ENCODE measurements at places on chromosomes 2 and 18.
A peak's percentile ranks its signal among the peaks of the same experiment; 100 is the strongest.

DNA sequence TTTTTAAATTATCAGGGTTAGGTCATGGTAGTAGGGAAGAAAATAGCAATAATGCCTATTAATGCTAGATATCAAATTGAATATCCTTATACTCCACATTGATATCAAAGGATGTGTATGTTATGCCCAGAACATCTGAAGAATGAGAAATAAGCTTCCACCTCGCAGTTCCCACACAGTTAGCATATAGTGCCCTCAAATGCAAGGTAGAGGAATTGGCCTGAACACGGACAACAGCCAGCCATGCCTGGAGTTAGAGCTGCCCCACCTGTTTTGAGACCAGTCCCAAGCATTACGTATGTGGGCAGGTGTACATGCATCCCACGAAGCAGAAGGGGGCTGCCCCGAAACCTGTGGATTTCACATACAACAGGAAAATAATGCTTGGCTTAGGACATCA, 79.6 kb downstream of the SUMO1 start:
- DNase-seq, result no peak

GRCh38 chr2:108980076-108980475, 8.9 kb downstream of the EDAR start:
- DNase-seq, result no peak

GRCh38 chr2:10647886-10648605, 41.7 kb downstream of the NOL10 start:
- no peak for DNase-seq

- DNase-seq, result no peak
Measured at GRCh38 chr2:176508984-176509740, 239.9 kb downstream of the MTX2 start.

DNA sequence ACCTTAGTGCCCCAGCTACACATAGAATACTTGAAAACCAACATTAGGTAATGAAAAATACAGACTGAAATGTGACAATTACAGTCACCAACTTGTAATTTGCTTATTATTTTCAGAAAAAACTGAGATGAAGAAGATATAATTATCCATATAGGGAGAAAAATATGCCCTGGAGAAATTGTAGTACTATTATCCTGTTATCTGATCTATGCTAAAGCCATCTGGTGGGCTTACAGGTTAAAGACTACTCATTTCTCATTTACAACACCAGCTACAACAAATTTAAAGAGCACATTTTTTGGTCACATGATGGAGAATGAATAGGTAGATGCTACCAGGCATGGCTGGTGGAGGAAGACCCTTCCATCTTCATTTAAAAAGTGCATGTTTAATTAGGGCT, 79.6 kb upstream of the NYAP2 start:
- DNase-seq, result no peak

DNA sequence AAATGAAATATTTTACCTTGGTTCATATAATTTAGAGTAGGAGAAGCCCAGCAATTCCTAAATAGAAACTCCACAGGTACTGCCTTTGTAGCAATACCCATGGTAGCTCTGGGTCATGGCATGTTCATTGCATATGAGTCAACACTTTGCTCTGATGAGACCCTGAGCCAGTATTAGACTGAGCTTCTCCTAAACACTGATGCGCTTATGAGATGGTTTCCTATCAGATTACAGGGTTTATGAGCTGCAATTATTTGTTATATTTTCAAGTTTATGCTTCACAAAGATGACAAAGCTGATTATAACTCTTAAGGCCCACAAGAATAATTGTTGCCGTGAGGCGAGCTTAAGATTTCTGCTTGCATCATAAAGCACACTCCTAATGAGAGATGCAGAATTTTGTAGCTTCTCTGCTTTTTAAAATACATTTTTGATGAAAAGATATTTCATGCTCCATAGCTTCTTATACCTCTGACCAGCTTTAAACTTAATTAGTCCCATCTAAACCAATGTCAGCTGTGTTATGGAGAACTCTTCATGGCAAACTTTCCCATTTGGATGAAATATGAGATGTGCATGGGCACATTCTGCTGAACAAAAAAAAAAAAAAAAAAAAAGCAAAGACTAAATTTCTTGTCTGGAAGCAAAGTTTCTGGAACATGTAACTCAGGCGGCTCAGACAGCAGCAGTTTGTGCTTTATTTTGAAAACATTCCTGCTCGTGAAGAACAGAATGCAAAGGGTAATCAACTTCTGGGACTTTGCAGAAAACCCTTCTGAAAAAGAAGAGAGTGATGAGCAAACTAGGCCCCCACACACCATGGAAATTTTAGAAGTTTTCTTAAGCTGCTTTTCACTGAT, 162.6 kb downstream of the KCNE4 start:
- DNase-seq, result no peak

DNA sequence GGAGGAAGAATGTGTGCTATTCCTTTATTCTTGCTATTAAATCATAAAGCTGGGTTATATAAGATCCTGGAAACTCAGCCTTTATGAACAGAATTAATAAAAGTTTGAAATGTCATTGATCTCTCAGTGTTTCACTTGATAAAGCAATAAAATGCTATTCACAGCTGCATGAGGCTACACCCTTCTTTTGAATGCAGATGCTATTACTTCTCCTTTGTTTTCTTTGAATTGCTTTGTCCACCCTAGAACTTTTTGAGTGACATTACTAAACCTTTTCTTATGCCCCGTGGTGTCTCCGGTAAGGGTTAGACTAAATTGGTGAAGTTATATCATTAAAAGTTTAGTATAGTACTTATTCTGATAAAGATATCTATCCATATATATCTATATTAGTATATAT, 18.9 kb downstream of the SERPINB5 start:
- DNase-seq, result no peak

- no peak for DNase-seq
Measured at GRCh38 chr2:237298151-237299118, 115.5 kb downstream of the COL6A3 start.

GRCh38 chr2:191676790-191677645, 918 bp upstream of the NABP1 start:
- DNase-seq, result peak; percentile 74

DNA sequence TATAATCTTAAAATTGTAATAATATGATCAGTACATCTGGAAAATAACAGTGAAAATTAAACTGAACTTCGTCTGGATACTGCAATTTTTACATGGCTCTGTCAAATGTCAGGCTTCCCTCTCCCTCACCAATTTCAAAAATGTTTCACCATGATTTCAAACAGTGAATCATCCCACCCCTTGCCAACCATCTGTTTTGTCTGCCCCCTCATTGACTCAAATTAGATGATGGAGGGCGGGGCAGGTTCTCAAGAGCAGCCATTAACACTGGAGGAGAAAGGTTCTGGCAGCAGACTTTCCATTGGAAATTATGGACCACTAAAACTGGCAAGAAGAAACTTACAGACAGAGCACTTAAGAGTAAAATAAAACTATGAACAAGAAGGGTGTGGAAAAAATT, 1195.7 kb upstream of the ZEB2 start:
- DNase-seq, result no peak

GRCh38 chr2:241926541-241927311, 57.2 kb downstream of the RTP5 start:
- DNase-seq, result no peak

DNA sequence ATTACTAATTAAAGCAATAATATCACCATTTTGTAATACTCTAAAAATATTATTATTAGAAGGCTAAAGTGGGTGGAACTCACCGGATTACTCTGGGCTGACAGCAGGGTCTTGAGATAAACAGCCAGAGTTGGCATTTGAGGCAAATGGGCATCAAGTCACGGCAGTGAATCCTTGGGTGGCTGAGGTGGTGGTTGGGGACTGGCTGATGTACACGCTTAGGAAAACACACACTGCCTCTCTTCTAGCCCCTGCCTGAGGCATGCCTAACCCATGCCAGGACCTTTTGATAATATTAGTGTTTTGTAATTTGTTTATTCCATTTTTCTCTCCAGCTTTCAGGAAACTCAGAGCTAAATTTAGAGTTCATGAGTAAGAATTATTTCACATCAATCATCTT, 76.8 kb downstream of the ACKR3 start:
- DNase-seq, result no peak

DNA sequence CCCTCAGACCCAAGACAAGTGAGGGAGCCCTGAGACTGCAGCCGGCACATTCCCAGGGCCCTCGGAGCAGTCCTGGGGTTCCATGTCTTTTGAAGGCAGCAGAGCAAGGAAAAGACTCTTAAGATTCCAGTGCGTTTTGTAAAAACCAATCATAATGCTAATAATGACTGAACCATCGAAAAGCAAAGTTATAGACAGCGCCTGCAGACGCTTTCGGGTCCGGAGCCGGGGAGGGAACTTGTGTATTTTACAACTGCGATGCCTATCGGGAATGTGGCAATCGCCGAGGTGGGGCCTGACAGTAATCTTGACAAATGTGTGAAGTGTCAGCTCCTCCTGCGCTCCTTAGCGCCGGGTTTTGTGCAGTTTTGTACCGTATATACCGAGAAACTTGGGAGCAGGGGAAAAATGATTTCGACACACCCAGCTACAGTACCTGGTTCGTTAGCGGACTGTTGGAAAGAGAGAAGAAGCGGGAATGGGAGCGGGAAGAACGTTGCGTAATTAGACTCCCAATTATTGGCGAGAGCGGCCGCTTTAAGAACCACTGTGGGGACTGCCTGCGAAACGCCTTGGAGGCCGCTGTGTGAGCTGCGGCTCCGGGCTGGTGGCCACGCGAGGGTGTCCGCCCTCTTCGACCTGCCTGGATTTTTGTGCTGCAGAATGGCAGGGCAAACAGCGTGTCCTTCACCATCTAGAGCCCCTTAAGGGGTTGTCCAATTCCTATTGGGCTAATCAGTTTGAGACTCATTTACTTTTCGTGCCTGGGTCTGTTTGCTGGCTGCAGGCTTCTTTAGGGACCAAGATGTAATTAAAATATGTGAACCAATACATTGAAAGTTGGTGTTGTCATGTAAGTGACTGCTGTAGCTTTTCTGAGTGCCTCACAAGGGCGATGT, 2.4 kb downstream of the EPAS1 start:
- DNase-seq, result peak; percentile 8

GRCh38 chr2:42830922-42831574, 38.7 kb upstream of the HAAO start:
- no peak for DNase-seq

DNA sequence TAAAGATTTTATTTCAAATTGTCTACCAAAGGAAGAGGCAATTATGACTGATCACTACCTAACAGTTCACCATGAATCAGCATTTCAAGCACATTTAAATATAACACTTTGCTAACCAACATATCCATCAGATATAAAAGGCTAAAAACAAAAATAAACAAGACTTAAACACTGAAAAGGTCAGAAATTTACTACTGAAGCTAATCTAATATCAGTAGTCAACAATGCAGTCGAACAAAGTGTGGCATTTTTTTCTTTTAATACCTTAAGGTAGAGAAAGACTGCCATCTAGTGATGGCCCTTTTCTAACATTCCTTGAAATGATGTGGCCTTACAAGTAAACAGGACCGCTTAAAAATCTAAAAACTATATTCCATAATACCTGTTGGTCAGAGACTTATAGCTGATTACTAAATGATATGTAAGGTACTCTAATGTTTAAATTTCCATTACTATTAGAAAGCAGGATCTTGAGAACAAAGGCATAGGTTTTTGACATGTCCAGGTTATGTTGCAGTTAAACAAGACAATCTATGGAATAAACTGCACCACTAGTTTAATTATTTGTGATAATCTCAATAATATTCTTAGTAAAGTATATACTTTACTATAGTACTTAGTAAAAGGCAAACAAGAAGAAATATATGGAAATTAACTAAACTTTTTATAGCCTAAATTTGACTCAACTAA, 80.0 kb downstream of the EXOC6B start:
- peak; percentile 47 for DNase-seq

- DNase-seq, result no peak
Measured at GRCh38 chr2:180931841-180932240, 48.6 kb upstream of the UBE2E3 start.

- no peak for DNase-seq
Measured at GRCh38 chr2:192775011-192775410, 580.3 kb upstream of the TMEFF2 start.

DNA sequence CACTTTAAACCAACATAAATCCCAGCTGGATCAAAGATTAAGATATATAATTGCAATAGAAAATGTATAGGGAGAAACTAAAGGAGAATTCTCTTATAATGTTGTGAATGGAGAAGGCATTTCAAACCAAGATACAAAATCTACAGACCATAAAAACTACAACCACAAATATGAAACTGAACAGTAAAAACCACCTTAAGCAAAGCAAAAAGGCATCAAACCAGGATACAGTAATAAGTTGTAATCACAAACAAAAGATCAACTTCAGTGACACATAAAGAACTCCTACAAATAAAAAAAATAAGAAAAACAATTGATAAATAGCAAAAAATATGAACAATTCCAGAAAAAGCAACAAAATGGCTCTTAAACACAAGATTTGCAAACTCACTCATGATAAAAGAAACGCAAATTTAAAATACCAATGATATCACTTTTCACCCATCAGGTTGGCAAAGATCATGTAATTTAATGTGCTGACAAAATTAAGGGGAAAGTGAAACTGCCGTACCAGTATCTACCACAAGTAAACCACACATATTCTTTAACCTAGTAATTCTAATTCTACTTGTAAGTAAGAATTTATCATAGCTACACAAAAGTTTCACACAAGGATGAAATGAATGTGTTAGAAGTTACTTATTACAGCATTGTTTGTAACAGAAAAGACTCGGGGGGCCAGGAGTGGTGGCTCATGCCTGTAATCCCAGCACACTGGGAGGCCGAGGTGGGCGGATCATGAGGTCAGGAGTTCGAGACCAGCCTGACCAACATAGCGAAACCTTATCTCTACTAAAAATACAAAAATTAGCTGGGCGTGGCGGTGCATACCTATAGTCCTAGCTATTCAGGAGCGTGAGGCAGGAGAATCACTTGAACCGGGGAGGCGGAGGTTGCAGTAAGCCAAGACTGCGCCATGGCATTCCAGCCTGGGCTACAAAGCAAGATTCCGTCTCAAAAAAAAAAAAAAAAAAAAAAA, 101.9 kb downstream of the USP34 start:
- DNase-seq, result peak; percentile 36

- DNase-seq, result no peak
Measured at GRCh38 chr18:2172881-2173280, 398.4 kb downstream of the METTL4 start.

DNA sequence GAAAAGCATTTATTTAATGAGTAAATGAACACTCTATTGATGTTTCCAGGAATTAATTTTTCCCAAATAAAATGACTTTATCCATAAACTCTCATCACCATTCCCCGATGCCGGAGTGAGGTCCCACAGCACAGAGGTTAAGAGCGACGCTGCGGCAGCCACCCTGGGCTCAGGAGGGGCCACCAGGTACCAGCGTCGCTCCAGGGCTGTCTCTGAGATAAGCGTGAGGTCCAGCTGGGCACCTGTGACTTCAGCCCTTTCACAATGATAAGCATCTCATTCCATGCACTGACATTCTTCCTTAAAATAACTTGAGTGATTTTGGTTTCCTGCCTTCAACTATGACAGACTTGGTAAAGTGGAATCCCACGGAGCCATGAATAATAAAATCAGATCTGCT, 182.1 kb downstream of the TWIST2 start:
- no peak for DNase-seq

- no peak for DNase-seq
Measured at GRCh38 chr2:99336804-99337112, 431 bp upstream of the EIF5B start.

GRCh38 chr2:28405537-28405936, 12.9 kb downstream of the FOSL2 start:
- no peak for DNase-seq

All from CD4-positive, alpha-beta T cell treated with Interleukin-17A for 1 hour (primary cell).